ENCODE measurements at places on chromosomes 5 and 9. TPM values are rescaled to one million over a fixed set of nuclear protein-coding genes. Genes with fewer than 3 reads are reported as not detected.

The PPWD1 gene
- total RNA-seq = 59.1 TPM

The GDA gene
- total RNA-seq = not detected

The IFNA2 gene
- not detected for total RNA-seq

The MED7 gene
- total RNA-seq = 9.9 TPM

The MYMK gene
- not detected for total RNA-seq

The ROPN1L gene
- 0.29 TPM for total RNA-seq

The CETN3 gene
- 7.6 TPM for total RNA-seq

The BARX1 gene
- not detected for total RNA-seq

The CARTPT gene
- not detected for total RNA-seq

The KCNV2 gene
- not detected for total RNA-seq

The PSIP1 gene
- 32.7 TPM for total RNA-seq

The SLC1A1 gene
- total RNA-seq = 7.7 TPM

The UAP1L1 gene
- total RNA-seq = 34.7 TPM

The NME5 gene
- total RNA-seq = 2.6 TPM

The PCDHB3 gene
- 0.29 TPM for total RNA-seq

The PCDHGA9 gene
- total RNA-seq = 8.0 TPM

The PGM5 gene
- 88.8 TPM for total RNA-seq

The ZMYND19 gene
- total RNA-seq = 15.4 TPM

The CPEB4 gene
- total RNA-seq = 16.0 TPM

The RUSC2 gene
- 17.5 TPM for total RNA-seq

The RALGDS gene
- 32.4 TPM for total RNA-seq

The ANGPTL2 gene
- total RNA-seq = 184 TPM

The NR6A1 gene
- total RNA-seq = 0.44 TPM

The GRM6 gene
- not detected for total RNA-seq

The DOCK8 gene
- 0.44 TPM for total RNA-seq

The ADAMTSL2 gene
- total RNA-seq = under 0.01 TPM

The LMAN2 gene
- 418 TPM for total RNA-seq

The PFN3 gene
- total RNA-seq = not detected

The LEAP2 gene
- total RNA-seq = 0.50 TPM

The SPATA31D1 gene
- not detected for total RNA-seq

The NR2F1 gene
- total RNA-seq = 55.4 TPM

The IFNW1 gene
- not detected for total RNA-seq

The CCNI2 gene
- not detected for total RNA-seq

The FOXD4L4 gene
- 0.29 TPM for total RNA-seq

The PIP5K1B gene
- total RNA-seq = not detected

The NSG2 gene
- not detected for total RNA-seq

The PAEP gene
- total RNA-seq = not detected

The GDF9 gene
- 0.15 TPM for total RNA-seq

The FLT4 gene
- 0.15 TPM for total RNA-seq

The CREBRF gene
- 25.2 TPM for total RNA-seq

The C9orf153 gene
- total RNA-seq = 0.50 TPM

The ABHD17B gene
- total RNA-seq = 23.9 TPM

The PKN3 gene
- 1.9 TPM for total RNA-seq

Measured in smooth muscle cell of trachea (primary cell).